ENCODE measurements at places on chromosomes 3 and 15.
A peak's percentile ranks its signal among the peaks of the same experiment; 100 is the strongest.

- DNase-seq, result no peak
These were observed 919.0 kb upstream of the ALCAM start for GRCh38 chr3:104447681-104448080.

- DNase-seq, result peak; percentile 26
These were observed 183.4 kb downstream of the GOLGA6L6 start for GRCh38 chr15:20358066-20358778.

GRCh38 chr15:64355348-64355943 is 527 bp downstream of the CSNK1G1 start:
- DNase-seq, result peak; percentile 26

DNA sequence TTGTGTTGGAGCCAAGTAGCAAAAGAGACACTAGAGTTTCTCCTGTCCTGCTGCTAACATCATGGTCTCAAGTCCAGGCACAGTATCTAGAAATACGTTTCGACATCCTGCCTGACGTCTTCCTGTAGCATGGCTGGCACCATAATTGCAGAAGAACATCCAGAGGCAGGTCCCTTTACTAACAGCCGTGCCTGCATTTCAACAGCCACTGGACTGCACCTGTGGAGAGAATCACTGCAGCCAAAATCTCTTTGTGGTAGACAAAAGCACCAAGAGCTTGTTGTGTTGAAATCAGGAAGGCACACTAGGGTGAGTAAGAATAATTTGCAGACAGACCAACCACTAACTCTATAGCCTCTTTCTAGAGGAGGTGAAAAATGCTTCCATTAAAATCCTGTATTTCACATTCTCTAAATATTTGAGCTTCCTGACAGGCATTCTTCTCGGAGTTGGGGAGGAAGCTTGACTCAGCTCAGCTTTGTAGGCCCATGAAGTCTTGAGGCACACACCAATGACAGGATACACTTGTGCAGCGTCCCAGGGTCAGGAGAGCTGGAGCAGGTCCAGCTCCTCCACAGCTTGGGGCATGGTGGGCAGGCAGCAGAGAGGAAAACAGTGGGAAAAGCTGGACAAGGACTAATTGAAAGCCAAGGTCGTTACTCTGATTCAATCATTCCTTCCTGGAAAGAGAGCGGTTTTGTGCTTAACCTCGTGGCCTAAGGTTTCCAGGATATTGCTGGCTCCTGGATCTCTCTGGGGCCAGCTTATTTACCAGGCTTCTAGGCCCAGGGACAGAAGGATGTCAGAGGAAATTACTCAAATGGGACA is 244.9 kb downstream of the FAM43A start:
- no peak for DNase-seq

DNA sequence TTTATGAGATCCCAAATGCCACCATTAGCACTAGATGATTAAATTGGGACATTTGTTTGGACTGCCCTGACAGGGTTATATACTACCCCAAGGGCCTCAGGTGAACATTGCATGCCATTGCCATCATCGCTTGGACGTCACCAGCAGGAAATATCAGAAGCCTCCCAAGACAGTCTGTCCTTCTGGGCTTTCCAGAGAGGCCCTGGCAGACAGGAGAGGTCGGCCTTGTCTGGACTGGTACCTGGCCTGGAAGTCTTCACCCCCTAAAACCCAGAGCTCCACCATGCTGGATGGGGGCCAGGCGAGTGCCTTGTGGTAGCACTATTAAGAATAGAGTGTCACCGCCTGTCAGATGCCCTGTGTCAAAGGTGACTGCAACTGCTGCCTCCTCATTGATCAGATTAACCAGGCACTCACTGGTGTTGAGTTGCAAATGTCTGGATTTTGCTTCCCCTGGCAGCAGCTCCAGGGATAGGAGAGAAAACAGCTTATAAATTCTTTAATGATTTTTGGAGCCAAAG is 324.1 kb upstream of the RASGRP1 start:
- DNase-seq, result no peak

DNA sequence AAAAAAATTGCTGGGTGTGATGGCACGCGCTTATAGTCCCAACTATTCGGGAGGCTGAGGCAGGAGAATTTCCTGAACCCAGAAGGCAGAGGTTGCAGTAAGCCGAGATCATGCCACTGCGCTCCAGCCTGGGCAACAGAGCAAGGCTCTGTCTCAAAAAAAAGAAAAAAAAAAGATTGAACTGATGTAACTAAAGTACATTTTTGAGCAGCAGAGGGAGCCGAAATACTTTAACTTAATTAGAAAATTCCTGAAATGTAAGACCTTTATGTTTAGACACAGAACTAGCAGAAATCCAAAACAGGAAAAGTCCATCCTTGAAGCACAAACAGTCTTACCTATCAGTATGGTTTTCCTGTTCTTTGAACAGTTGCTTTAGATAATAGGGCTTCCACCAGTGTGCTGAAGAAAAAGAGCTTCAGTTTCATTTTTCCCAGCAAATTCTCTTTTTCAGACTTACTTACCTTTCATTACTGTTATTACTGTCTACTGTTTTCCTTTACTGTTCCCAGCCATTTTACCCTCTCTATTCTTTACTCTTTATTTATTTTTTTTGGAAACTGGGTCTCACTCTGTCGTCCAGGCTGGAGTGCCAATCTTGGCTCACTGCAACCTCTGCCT is 33.4 kb upstream of the ZNF609 start:
- DNase-seq, result no peak

DNA sequence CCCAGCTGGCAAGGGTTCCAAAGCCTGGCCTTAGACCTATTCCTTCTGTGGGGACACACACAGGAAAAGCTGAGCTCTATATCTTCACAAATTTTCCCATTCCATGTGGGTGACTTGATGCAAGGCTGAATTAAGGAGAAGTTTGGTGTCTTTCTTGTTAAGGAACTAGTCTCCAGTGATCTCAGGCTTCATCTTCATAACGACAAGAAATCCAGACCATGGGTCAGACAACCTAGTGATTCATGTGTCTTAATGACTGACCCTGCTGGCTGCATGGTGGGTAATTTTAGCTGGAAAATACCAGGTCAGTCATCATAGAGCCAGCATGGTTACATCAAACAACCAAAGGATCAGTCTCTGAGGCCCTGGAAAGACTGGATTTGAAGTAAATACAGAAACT is 112.7 kb upstream of the SLC4A7 start:
- DNase-seq, result no peak
